ENCODE measurements at places on chromosomes 3 and 15.

- no peak for DNase-seq
These were observed 37.6 kb downstream of the CORO2B start for GRCh38 chr15:68616397-68616796.

DNA sequence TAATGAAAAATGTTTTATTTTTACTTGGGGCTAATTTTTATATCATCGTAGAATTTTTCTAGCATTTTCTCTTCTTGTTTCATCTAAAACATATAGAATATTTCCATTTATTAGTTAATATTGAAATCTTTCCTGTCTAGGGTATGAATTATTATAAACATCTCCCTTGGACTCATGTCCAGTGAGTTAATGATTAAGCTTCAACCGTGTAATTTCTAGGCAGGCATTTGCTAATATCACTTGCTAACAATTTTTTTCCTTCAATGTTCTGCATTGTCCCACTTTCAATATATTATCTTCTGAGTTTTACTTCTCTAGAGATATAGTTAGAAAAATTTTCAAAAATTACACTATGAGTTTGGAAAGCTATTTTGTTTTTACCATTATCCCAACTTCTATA, 1371.6 kb upstream of the EPHA6 start:
- DNase-seq: no peak

DNA sequence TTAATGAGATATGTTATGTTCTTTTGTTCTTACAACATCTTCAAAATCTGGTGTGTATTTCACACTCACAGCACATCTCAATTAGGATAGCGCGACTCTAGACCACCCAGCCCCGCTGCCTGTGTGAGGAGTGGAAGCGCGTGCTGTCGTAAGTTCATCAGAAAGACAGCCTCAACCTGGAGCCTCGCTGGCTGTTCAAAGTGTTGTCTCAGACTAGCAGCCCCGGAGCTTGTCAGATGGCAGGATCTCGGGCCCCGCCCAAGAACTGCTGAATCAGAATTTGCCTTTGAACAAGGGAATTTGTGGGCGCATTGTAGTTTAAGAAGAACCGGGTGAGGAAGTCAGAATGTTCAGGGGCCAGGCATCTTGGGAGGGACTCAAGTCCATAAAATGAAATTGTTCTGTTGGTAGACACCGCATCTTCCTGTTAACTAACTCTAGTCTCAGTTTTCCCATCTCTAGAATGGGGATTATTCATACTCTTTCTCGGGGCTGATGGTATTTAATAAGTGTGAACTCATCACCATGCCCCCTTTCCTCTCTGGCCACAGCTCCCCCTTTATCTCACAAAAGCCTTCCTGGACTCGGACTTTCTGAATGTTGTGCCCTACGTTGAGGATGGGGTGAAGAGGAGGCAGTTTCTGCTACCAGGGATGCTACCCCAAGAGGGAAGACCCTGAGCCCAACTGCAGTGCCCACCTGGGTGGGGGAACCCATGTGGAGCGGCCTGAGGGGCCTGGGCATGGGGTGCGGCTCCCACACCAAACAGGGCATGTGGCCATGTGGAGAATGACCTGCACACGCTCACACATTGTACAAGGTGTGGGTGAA, 40.4 kb downstream of the BHLHE40 start:
- no peak for DNase-seq

- peak; percentile 87 for DNase-seq
These were observed 550.5 kb upstream of the AGTR1 start for GRCh38 chr3:148146947-148147826.

GRCh38 chr15:57364282-57365007, 11.9 kb upstream of the CGNL1 start:
- peak; percentile 24 for DNase-seq

DNA sequence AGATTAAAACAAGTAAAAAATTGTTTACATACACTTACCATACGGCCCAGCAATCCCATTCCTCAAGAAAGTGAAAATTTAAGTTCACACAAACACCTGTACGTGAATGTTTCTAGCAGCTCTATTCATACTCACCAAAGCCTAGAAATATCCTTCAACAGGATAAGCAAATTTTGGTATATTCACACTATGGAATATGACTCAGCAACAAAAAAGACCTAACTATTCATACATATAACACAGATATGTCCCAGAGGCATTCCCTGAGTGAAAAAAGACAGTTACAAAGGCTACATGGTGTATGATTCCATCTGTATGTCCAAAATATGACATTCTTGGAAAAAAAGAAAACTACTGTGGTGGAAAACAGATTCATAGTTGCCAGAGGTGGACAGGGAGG, 40.1 kb upstream of the THUMPD3 start:
- no peak for DNase-seq

DNA sequence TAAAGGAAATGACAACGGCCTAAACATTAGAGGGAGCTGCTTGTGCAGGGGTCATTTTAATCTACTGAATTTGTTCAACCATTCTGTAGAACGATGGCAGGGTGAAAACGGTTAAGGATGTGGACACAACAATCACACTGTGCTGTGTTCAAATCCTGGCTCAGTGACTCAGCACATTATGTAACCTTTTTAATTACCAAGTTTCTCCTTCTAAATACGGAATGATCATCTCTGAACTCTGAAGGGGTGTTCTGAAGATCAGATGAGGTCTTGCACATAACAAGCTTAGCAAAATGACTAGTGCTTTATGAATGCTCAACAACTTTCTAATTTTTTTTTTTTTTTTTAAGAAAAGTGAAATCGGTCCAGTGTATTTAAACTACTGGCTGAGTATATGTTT, 592.8 kb downstream of the FOXP1 start:
- peak; percentile 51 for DNase-seq

DNA sequence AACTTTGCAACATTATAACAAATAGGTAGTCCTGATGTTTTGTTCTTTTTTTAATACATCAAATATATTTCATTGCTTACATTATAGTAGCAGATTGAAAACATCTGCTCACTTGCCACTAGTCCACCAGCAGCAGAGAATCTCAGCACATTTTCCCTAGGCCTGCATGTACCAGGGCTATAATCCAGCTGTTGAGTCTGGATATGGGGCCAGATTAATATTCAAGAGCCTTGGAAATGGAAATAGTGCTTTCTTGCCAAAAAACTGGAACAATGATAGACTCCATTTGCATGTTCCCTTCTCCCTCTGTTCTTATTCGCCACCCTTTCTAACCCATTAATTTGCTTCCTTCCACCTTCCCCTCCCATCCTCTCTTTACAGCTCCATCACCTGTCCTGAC, 288.0 kb downstream of the EPHA3 start:
- DNase-seq: no peak

- no peak for DNase-seq
These were observed 281.3 kb downstream of the CLSTN2 start for GRCh38 chr3:140216249-140216648.

DNA sequence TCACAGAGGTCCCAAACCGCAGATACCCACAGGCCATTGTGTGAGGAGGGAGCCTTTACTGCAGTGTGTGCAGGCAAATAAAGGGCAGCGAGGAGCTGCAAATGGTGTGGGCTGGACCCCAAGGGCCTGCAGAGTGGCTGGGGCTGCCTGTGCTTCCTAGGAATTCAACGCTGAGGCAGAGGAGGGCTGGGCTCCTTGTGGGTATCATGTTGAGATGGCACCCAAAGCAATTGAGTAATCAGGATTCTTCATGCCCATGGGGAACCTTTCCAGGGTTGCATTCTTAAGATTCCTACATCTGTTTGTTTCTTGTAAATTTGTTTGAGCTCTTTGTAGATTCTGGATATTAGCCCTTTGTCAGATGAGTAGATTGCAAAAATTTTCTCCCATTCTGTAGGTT, 85.4 kb upstream of the LIPC start:
- peak; percentile 38 for DNase-seq

DNA sequence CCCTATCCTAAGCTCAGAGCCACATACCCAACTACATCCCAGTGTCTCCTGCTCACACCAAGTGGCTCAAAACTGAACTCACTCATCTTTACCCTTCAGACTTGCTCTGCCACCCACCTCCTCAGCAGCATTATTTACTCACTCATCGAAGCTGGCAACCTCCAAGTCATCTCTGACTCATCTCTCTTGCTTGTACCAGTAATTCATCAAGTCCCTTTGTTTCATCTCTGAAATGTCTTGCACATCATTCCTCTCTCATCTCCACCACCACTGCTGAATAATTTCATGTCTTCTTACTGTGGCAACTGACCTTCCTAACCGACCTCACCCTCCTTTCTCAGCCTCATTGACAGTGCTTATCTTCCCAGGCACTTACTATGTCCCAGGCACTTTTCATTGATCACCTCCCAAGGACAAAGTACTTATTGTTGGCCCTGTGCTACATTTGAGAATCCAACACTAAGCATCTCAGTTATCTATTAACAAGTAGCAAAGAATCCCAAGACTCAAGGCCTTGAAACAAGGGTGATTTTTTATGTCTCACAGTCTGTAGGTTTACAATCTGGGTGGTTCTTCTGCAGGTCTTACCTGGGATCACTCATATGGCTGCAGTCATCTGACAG, 82.0 kb downstream of the MRPL46 start:
- peak; percentile 52 for DNase-seq

- DNase-seq: peak; percentile 28
These were observed 452 bp downstream of the TMEM158 start for GRCh38 chr3:45225465-45226205.

DNA sequence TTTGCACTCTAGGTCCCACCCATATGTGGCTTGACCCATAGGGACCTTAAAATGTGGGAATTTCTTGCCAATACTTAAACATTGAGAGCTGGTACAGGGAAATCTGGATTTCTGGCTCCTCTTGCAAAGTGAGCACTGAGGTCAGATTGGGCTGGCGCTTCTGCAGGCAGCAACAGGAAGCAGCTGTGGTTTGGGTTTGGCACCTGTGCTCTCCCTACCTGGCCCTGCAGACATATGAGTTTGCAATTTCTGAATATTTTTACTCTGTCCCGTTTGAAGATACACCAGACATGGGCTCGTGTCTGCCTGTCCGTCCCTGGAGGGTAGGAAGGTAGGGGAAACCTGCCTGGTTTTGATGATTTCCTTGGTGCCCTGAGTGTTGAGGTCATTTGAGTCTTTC, 74.8 kb upstream of the SEC13 start:
- no peak for DNase-seq

DNA sequence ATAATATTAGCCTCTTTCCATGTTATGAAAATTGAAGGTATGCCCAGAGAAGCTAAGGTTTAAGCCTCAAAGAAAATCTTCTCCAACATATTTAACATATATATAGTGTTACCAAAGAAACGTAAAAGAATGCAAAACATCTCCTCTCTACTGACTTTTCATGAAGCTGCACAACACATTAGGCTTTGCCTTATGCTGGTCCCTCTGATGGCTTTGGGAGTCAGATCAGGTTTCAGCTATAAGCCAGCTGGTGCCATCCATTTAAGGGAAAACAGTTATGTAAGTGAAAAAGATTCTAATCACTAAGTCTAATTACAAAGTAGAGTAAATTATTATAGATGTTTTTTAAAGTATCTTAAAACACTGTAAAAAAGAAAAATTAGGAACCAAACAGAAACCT, 410.5 kb downstream of the LSAMP start:
- peak; percentile 47 for DNase-seq

- DNase-seq: no peak
These were observed 215.2 kb downstream of the C3orf38 start for GRCh38 chr3:88364926-88365325.

DNA sequence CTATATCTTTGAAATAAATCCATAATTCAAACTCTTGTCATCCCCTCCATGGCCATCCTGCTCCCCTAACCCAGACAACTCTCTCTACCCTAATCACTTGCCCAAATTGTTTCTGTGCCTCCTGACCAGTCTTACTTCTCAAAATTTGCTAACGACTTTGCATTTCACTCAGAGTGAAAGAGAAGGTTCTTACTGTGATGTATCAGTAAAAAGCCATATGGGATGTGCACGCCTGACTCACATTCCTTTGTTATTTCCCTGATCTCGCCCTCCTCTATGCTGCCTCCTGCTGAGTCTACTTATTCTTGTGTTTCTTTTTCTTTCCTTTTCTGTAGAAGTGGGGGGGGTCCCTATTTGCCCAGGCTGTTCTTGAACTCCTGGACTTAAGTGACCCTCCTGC, 487.2 kb upstream of the FRG2C start:
- DNase-seq: peak; percentile 4

GRCh38 chr3:168048414-168049330, 47.1 kb downstream of the GOLIM4 start:
- DNase-seq: no peak

GRCh38 chr3:43790060-43790459, 99.3 kb downstream of the ABHD5 start:
- no peak for DNase-seq

DNA sequence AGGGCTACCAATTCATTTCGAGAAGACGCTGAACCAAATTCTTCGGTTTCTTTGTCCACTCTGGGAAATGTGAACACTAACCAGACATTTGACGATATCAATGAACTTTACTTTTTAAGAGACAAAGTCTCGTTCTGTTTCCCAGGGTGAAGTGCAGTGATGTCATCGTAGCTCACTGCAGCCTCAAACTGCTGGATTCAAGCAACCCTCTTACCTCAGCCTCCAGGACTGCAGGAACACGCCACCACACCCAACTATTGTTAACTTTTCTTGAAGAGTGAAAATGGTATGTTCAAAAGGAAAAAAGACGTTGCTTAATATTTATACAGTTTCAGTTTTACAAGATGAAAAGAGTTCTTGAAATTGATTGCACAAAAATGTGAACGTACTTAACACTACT, 30.6 kb downstream of the MB21D2 start:
- DNase-seq: no peak

DNA sequence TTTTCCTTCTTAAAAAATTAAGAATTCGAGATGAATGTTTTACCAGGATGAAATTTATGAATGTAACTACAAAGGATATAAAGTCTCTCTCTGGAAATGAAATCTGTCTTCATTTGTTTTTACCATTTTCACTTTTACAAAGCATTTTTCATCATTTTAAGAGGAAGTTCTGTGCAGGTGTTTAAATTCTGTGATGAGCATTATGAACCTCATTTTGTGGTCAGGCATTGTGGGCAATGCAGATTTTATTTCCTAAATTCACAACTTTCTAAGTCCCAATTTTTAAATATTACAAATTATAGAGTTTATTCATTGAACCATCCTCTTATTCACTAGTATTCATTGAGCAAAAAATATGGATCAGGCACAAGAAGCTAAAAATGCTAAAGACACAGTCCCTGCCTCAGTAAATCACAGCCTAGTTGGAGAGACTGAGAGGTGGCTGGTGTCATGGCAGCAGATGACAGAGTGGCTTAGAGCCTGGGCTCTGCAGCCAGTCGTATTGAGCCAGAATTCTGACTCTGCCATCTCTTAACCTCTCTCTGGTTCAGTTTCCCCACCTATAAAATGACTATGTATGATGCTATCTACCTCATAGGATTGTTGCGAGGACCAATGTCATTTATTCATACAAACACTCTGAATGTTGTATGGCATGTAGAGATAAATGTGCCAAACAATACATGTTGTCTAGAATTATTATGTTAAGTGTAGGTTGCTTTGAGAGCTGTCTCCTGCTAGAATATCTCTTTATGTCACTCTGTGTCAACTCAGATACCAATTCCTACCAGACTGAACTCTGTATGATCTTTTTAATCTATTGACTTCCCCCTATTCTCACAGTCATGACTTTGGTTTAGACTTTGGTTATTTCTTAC, 7.5 kb upstream of the TGFBR2 start:
- DNase-seq: no peak

GRCh38 chr3:140719841-140720614, 42.2 kb downstream of the TRIM42 start:
- DNase-seq: no peak

Data from fibroblast of skin of abdomen (primary cell).